Hepatocyte (in vitro differentiated cells): ENCODE measurements at places on chromosomes 7 and 10. TPM values are rescaled to one million over a fixed set of nuclear protein-coding genes. Genes with fewer than 3 reads are reported as not detected.

Gene TACC2
- 20.0 and 24.1 TPM in 2 replicates for total RNA-seq

Gene SSC4D
- 6.9 and 9.7 TPM in 2 replicates for total RNA-seq

GRCh38 chr10:24866604-24867583 is 85.5 kb downstream of the PRTFDC1 start:
- DNase-seq, result no peak

DNA sequence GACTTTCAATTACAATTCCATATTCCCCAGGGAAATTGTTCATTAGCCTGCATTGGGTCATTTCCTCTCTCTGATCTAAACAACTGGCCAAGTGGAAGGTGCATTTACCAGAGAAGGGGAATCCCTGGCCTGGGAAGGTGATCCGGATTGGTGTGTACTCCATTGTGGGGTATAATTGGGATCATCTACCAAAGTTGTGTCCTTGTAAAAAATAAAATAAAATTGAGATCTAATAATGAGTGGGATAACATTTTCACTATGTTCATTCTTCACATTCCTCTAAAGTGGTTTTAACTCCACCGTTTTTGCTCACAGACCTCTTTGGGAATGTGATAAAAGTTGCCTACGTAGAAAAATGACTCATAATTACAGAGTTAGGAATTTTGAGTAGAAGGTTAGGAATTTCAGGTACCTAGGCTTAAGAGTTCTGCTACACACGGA is 22.8 kb downstream of the ARL5B start:
- DNase-seq, result no peak

Gene CALHM3
- total RNA-seq, result not detected in 2 replicates

DNA sequence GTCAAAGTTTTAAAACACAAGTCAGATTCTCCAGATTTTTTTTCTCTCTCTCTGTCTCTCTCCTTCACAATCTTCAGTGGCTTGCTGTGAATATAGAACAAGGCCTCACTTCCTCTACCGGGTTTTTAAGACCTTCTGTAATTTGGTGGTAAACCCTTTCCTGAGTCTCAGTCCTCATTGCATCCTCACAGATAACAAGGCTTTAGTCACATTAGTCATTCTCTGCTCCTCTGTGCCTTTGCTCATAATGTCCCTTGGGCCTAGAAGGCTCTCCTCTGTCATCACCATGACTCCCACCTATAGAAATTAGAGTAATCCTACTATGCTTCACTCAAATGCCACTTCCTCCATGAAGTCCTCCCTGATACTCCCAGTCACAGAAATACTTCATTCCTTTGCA is 172.7 kb upstream of the HPS1 start:
- DNase-seq, result no peak

DNA sequence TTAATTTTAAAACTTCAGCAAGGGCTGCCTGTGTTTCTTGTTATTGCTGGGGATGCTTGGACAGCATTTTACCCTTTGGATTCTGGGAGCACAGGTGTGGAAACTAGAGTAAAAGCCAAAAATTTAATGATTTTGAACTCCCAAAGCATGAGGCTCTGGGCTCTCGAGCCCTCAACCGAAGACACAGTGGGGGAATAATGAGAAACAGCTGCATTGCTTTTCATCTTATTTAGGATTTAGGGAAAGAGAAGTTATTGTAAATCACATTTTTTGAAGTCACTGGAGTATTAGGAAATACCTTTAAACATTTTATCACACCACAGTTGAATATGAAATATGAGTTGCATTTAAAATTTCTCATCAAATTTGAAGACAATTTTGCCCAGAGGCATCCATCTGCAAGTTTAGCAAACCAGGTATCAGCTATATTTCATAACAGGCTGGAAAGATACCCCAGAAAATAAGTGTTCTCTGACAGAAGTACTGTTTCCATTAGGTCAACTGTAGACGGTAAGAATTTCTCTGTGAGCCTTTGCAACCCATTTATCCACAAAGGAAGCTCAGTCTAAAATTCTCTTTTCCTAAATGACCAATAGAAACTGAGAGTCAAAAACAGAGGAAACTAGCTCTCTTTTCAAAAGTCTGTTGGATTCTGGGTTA is 290.6 kb upstream of the PHYHIPL start:
- no peak for DNase-seq

- no peak for DNase-seq
Measured at GRCh38 chr7:54774785-54775740, 16.1 kb upstream of the SEC61G start.

Gene INSYN2A
- 0.48 and 0.97 TPM in 2 replicates for total RNA-seq
